Esophagus squamous epithelium (tissue), 5 donors: ENCODE measurements at places on chromosomes 6 and 20.

DNA sequence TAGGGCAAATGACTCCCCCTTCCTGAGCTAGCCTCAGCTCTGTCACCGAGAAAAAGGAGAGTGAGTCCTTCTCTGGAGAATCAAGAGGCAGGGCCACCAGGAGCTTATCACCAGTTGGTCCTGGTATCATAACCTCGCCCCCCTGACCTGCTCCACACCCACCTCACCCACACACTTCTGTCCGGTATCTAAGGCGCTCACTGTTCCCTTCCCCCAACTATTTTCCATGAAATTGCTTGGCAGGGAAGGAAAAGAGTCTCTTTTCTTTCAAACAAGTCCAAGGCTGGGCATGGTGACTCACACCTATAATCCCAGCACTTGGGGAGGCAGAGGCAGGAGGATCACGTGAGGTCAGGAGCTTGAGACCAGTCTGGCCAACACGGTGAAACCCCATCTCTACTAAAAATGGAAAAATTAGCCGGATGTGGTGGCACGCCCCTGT, 77.6 kb downstream of the ZMYND8 start:
- DNase-seq: no peak

- no peak for DNase-seq
Observed at GRCh38 chr6:5937936-5938706, 68.6 kb downstream of the NRN1 start.

GRCh38 chr6:50992232-50992631, 173.6 kb downstream of the TFAP2B start:
- no peak for DNase-seq

DNA sequence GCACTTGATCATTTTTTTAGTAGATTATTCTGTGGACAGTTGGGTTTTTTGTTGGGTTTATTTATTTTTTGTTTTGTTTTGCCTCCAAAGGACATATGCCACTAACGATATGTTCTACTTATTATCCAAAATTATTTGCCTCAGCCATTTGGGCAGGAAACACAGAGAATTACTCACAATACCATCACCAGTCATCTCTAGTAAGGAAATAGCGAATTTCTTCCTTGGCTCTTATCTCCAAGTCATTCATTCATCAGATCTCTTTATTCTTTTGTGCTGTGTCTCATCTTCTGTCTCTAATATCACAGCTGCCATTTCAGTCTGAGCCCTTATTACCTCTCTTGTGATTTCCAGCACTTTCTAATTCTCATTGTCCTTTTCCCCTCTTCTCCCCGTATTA, 130.4 kb upstream of the SMLR1 start:
- DNase-seq: no peak

DNA sequence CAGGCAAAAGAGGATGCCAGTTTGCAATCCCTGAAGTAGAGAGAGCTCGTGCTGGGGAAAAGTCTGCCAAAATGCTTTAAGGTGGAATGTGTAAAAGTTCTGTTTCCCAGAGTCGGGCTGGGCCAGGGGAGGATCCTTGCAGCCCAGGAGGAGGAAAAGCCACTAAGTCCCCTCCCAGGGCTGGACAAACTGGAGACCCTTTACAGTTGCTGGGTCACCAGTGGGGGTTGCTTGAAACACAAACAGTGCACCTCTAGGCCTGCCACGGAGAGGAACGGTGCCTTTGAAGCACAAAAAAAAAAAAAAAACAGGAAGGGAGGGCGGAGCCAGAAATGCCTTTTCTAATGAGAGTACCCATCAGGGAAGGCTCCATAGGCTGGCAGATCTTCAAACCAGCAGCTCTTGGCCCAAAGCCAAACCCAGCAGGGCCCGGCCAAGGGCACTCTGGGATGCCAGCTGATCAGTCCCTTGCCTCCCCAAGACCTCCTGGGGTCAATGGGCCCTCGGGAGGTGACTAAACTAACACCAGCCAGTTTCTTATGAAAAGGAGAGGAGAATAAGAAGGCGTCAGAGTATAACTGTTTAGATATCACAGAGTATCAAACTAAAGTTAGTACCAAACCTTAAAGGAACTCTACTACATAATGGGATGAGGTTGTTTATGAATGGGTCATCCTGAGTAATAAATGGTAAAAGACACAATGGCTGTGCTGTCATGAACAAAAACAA, 23.7 kb downstream of the HLA-A start:
- DNase-seq: no peak

DNA sequence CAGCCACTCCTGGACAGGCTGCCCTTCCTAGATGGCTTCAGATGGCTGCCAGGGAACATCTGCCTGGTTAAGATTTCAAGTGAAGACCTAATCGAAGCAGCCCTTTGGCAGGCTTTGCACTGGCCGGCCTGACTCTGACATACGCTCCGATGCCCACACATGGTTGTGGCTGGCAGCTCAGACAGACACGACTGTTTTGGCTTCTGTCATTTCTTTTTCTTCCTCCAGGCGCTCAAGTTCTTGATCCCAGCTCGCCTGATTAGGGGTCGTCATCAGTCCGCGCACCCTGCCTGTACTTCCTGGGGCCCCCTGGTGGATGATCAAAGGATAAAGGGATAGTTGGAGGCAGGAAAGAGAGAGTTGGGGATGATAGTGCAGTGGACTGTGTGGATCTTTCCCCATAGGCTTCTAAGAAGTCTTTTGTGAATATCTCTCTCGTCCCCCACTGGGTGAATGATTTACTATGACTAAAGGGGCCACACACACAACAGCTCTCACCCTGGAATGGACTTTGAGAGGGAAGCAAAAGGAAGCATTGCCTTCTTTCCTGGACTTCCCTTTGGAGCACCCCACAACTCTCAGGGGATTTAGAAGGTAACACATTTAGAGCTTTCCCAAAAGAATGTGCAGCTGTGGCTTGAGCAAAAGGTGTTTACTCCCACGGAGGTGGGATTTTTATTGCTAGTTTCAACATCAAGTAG, 21.4 kb upstream of the TRAM2 start:
- no peak for DNase-seq

- no peak for DNase-seq
Observed at GRCh38 chr20:58828136-58828535, 22.6 kb downstream of the GNAS-AS1 start.

- no peak for DNase-seq
Observed at GRCh38 chr6:134415194-134415593, 97.3 kb upstream of the SGK1 start.

- DNase-seq: no peak
Observed at GRCh38 chr20:40326784-40327183, 362.3 kb downstream of the MAFB start.

DNA sequence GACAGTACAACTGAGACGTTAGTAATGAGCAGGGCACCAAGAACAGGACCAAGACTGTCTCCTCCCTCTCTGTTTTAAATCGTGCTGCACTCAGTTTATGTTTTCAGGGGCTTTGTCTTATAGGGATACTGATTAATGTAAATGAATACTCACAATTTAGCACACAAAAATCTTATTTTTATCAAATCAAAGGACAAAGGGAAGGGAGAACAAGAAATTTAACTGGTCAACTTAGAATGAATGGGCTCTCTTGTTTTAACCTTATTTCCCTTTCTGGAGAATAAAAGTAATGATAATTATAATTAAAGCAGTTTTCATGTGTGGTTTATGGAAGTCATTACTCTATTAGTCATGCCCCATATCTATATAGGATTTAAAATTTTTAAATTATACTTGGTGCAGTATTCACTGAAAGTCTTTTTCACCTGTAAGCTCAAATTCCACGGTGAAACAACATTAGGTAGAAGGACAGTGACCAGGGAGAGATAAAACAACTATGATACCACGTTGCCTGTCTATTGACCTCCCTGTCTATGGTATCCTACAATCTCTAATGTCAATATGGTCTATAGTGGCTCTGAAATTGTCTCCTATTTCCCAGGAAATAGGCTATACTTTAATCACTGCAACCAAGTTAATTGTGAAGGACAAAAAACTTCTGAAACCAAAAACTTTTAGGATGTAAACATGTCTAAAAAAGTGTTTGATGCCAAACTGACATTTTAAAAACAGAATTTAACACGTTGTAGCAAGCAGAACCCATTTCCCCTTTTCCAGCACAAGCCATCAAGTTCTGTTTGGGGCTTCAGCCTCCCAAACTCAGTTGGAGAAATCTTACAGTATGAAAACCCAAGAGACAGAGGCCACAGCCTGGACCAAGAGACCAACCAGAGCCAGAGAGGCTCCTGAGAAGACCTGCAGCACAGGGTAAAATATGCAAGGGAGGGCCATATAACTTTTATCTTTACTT, 15.0 kb downstream of the ELOVL5 start:
- DNase-seq: no peak

DNA sequence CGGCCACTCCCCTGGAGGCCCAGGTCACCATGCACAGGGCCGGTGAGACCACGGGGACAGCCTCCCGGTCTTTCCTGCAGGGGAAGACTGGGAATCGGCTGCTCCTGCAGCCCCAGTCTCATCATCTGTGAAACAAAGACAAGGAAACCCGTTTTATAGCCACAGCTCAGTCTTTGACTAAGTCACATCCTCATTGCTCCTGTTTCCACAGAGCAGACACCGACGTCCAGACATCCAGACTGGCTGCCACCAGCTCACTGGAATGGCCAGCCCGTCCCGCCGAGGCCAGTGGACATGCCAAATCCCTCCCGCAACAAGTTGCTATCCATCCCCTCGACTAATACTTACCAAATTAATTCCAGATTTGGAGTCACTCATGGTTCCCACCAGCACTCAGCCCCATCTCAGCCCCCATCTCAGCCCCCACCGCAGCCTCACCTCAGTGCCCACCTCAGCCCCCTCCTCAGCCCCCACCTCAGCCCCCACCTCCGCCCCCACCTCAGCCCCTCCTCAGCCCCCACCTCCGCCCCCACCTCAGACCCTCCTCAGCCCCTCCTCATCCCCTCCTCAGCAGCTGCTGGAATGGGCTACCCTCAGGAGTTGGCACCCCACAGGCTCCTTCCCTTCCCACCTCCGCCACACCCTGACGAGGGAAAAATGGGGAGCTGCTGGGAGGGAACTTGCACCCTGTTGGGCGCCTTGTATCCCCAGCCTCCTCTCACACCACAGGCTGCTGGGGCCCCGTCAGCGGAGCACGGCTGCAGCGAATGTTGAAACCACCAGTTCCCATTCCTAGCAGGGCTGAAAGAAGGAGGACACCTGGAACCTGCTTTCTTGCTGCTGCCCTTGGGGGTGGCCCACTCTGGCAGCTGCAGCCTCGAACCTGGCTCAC, 48.7 kb downstream of the YTHDF1 start:
- DNase-seq: no peak

DNA sequence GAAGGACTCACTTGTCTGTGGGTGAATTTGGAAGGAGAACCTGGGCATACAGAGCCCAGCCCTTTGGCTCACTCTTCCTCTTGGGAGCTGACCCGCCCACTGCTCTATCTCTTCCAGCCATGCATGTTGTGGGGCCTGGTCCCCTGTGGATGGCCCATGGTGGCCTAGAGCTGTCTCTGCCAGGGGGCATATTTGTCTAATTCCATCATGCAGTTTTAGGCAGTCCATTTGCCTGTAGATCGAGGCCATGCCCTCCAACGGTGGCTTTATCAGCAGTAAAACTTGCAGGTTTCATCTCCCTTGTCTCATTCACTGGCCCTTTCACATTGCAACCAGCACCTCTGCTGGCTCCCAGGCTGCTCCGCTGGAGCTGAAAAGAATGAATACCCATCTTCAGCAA, 12.9 kb upstream of the EZR start:
- DNase-seq: no peak

DNA sequence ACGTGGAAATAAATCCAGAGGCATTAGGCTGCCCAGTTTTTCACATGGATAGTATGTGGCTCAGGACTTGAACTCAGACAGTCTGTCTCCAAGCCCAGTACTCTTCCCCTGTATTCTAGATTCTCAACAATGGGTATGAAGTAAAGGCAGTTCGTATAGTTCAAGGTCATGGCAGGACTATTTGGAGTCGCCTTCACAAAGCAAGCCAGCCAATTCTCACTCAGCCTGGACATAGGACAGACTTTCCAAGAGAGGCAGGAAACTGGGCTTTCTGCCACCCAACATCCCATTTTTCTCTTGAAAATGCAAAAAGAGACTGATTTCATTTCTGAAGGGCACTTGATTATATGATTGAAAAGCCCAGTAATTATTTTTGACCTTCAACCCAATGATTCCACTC, 111.0 kb downstream of the EDN1 start:
- no peak for DNase-seq

GRCh38 chr6:28263922-28264321, 3.0 kb upstream of the ZSCAN26 start:
- no peak for DNase-seq

DNA sequence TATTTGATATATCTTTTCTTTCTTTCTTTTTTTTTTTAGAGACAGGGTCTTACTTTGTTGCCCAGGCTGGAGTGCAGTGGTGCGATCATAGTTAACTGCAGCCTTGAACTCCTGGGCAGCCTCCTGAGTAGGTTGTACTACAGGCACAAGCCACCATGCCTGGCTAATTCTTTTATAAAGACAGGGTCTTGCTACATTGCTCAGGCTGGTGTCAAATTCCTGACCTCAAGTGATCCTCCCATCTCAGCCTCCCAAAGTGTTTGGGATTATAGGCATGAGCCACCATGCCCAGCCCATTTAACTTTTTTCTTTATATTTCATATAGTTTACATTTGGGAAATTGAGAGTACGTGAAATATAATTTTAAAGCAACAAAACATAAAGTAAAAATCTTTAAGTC, 10.1 kb downstream of the NUS1 start:
- no peak for DNase-seq

- no peak for DNase-seq
Observed at GRCh38 chr6:96521306-96521643, 331 bp upstream of the UFL1 start.

GRCh38 chr20:3547906-3548305, 77.1 kb downstream of the ATRN start:
- no peak for DNase-seq

DNA sequence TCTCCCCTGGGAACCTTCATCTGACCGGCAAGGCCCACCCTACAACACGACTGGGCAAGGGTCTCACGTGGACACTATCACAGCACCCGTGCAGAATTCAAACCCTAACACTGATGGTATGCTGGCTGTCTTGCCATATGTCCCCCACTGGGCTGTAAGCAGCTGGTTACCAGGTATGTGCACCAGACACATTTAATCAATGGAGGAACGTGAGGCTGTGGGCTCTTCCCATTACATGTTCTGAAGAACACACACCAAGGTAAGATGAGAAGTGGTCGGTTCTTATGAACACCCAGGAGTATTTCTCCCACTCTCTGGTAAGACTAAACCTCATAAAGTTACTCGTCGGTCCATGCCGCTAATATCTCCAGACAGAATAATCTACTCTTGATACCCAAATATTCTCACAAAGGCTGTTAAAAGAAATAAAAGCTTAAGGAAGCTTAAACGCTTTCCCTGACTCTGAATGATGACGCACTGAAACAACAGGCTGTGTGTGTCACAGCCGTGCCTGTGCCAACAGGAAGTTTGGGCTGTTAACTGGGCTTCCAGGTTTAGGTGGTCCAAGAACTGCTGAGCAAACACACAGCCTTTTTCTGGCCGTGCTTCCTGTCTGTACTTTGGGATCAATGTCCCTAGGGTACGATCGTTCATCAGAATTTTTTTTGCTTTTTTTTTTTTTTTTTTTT, 75.3 kb downstream of the SLC23A2 start:
- no peak for DNase-seq
